ENCODE measurements at places on chromosomes 1 and 21.

GRCh38 chr1:194295685-194296084 lies 1109.3 kb upstream of the B3GALT2 start:
- DNase-seq: no peak

- no peak for DNase-seq
Observed at GRCh38 chr1:110734133-110734680, 59.5 kb upstream of the KCNA3 start.

- DNase-seq: no peak
Observed at GRCh38 chr1:98389809-98390208, 271.7 kb upstream of the SNX7 start.

GRCh38 chr1:234340528-234340927 lies 32.7 kb upstream of the COA6 start:
- no peak for DNase-seq

DNA sequence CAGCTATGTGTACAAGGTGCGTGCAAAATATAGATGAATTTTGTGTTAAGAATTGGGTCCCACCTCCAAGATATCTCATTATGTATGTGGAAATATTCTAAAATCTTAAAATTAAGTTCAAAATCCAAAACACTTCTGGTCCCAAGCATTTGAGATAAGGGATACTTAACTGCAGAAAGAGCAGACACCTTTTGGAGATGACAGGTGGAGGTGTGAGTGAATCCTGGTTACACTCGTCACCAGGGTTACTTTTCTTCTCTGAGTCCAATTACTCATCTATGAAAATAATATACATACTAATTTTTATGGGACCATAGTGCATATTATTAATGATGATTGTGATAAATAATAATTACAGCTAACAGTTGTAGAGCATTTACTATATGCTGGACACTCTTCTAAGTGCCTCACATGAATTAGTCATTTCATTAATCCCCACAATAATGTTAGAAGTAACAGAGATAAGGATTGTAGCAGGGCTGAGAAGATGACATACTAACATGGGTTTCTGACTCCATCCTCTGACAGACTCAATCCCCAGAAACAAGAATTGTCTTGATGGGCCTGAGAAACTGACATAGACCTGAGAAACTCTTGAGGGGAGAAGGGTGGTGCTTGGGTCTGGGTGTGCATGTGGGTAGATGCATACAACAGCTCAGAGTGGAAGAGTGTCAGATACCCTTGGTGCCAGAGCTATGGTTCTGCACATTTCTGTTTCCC lies 8.3 kb upstream of the FASLG start:
- DNase-seq: no peak

DNA sequence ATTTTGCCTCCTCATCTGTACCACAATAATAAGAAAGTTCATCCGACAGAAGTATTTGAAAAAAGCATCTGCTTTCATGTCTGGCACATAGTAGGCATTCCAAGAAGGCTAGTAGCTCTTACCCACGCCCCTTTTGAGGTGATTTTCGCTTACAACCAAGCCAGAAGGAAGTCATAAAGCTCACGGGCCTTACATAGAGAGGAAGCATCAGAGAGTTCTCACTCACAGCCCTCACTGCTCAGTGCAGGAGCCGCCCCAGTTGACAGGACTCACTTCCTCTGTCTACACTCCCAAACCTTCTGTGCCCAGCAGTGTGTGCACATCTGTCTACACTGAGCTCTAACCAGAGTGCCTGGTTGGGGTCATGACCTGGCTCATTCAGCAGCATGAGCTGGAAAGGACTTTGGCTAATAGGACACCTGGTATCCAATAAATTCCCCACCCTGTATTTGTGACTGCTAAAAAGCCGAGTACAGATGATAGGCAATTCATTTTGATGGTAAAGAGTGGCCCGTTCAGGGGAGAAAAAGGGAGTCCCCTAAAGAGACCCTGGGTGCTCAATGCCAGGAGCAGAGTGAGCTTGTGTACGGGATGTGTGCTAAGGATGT lies 36.8 kb upstream of the DUSP10 start:
- DNase-seq: peak; percentile 52

- DNase-seq: peak; percentile 44
Observed at GRCh38 chr1:112956544-112957132, 642 bp upstream of the SLC16A1 start.

DNA sequence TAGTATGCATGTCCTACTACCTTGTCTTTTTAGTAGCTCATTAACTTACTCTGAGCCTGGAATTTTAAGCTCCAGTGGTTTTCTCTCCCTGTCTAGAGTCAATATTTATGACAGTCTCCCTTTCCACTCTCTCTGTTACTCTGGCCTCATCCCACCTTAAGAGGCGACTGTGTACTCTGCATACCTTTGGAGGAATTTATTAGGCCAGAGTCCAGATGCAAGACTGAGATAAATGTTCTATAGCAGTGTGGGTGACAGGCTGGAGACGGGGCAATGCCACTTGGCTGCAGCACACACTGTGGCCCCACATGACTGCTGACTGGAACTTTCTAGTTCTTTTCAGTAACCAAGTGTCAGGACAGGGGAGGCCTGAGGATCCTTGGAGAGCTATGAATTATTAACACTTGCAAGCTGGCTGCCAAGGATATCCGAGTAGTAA lies 4.1 kb upstream of the PDZK1 start:
- no peak for DNase-seq

DNA sequence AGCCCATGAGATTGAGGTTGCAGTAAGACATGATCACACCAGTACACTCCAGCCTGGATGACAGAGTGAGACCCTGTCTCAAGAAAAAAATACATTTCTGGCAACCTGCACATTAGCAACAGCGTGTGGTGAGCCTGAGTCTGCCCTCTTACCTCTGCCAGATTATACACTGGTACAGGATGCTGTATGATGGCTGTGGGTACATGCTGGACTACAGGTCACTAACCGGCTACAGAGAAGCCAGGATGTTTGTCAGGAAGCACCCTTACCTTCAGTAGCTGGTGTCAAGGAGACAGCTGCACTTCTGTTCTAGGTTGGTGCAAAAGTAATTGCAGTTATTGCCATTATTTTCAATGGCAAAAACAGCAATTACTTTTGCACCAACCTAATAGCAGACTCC lies 575.7 kb downstream of the NPHP4 start:
- DNase-seq: no peak

- DNase-seq: no peak
Observed at GRCh38 chr1:117250061-117250606, 39.4 kb upstream of the VTCN1 start.

GRCh38 chr1:233240829-233241682 lies 54.5 kb downstream of the PCNX2 start:
- DNase-seq: peak; percentile 17

DNA sequence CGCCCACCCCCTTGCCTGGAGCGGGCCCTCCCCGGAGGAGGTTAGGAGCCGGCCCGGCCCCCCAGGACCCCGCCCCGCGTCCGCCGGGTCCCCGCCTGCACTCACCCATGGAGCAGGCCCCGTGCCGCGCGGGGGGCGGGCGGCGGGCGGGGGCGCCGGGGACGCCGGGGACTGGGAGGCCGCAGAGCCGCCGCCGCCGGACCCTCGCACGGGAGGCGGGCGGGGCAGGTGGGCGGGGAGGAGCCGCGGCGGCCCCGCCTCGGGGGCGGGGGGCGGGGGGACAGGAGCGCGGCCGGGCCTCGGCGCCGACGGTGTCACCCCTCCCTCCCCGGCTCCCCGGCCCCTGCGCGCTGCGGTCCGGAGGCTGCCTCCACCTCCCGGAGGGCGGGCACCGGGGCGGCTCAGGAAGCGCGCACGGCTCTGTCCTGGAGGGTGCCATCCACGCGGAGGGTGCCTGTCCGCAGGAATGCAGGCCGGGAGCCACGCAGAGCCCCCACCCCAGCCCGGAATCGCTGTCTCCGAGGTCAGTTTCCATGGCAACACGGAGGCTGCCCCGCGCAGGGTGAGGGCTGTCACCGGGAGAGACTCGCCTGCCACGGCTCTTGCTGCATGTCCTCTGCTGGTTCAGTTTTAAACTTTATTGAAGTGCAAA lies 5.9 kb upstream of the PLEKHG5 start:
- peak; percentile 52 for DNase-seq

DNA sequence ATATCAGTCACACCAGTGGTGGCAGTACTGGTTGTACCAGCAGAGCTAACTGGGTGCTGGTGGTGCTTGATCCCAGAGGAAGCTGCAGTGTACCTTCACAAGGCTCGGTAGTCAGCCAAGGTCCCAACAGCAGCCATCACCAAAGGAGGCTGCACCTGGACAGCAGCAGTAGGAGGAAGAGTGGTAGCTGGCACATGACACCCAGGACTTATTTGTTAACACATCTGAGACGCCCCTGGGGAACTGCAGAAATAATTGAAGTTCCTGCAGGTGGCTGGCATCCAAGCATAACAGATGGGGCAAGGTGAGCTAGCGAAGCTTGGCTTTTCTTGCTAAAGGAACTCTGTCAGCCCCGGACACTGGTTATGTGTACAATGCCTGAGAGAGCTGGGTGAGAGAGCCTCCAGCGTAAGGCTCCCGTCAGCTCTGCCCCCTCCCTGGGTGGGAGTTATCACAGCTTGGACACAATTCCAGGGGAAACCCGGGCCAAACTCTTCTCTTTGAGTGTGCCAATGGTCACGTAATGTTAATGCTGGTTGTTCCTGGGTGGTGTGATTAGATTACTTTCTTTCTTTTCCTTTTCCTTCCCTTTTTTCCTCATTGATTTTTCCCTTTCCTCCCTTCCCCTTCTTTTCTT lies 29.1 kb upstream of the PARP1 start:
- DNase-seq: no peak

DNA sequence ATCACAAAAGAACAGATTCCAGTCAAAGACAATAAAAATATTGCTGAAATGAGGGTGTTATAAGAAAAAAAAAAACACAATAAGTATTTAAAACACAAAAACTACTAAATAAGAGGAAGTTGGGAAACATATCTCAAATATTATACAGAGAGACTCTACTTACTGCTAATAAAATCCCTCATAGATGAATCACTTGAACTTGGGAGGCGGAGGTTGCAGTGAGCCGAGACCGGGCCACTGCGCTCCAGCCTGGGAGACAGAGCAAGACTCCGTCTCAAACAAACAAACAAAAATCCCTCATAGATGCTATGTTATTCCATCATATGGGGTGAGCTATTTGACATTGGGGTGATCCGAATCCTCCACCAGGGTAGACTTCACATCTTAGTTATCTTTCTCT lies 48.0 kb upstream of the ZNF281 start:
- DNase-seq: no peak

DNA sequence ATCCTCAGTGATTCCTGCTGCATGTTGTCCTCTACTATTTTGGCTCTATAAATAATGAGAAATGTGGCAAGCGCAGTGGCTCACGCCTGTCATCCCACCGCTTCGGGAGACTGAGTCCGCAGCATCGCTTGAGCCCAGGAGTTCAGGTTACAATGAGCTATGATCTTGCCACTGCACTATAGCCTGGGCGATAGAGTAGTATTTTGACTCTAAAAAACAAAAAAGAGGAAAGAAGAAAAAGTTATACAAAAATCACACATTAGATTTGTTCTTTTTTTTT lies 756 bp upstream of the SLC25A44 start:
- DNase-seq: no peak

DNA sequence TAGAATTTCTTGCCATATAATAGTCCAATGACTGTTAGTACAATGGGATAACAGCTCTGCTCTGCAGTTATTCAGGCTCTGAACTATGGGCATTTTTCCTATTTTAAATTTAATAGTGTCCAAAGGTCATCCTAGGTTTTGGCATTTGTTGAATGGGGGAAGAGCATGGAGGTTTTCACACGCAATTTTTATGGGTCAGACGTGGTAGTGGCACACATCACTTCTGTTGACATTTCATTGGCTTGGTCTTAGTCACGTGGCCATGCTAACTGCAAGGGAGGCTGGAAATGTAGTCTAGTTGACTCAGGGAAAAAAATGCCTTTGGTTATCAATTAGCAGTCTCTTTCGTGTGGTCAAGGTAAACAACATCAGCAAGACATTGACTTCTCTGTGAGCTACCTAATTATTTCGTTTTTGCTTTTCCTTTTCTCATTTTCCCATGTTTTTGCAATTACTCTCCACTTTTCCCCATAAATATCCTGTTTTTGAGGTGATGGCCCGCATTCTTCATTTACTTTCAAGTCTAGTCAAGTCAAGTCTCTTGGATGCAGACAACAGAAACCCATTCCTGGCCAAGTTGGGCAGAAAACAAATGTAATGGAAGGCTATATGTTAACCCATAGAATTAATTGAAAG lies 82.8 kb downstream of the DYRK1A start:
- DNase-seq: no peak

GRCh38 chr1:4586611-4587160 lies 67.7 kb upstream of the AJAP1 start:
- DNase-seq: no peak

DNA sequence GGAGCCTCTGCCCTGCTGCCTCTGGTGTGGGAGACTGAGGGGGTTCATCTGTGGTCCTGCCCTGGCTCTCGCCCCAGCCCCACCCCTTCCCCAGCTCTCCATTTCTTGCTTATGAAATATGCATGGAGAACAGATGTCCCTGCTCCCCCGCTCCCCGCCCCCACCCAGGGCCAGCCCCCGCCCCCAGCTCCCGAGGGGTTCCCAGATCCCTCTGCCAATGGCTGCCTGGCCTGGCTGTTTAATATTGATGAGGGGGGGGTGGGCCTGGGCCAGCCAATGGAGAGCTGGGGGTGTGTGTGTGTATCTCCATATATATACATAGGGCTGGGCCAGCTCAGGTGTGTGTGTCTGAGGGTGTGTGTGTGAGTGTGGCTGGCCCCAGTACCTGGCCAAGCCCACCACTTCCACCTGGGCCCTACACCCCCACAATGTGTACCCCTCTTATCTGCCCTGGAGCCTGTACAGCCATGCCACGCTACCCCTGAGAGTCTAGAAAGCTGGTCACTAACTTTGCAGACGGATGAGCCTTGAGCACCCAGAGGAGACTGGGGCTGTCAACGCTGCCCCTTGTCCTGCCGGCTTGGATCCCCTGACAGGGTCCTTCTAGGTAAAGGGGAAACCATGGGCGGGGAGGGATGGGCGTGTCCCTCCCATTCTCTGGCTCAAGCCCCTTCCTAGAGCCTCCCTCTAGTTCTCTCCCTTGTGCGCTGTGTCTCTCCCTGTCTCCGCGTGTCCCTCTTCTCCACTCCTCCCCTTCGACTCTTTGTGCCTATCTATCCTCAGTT lies at the start of gene NHLH1:
TSS of gene NHLH1 (plus strand) at position 341 of the 785 bp plus-strand sequence. CDS start 3,661 bp downstream, outside the sequence.
- no peak for DNase-seq

GRCh38 chr21:40732253-40733023 lies 114.5 kb downstream of the DSCAM start:
- DNase-seq: no peak

GRCh38 chr1:32122151-32122550 lies 14.3 kb downstream of the KPNA6 start:
- DNase-seq: no peak

GRCh38 chr1:213374369-213374768 lies 323.3 kb downstream of the RPS6KC1 start:
- DNase-seq: peak; percentile 77

GRCh38 chr1:26824731-26825130 lies 1.8 kb upstream of the ZDHHC18 start:
- no peak for DNase-seq

DNA sequence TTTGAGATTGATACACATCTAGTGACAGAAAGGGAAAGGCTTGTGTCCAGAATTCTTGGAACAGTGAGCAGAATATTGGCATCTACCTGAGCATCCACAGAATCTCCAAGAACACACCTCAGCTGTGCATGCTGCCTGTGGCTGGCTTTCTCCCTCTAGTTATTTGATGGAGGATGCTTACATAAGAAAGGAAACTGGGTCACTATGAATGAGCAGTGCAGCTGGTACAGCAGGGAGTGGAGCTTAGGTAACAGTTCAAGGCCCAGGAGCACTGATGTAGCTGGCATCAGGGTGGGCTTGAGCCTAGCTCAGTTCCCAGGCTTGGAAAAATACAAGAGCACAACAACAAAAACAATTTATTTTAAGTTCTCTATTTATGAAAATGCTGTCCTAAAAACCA lies 26.3 kb downstream of the RGS8 start:
- no peak for DNase-seq

- peak; percentile 53 for DNase-seq
Observed at GRCh38 chr1:110524311-110525248, 5.6 kb upstream of the KCNA10 start.
